ENCODE measurements at places on chromosomes 3 and 15. TPM values are rescaled to one million over a fixed set of nuclear protein-coding genes. Genes with fewer than 3 reads are reported as not detected.
A peak's percentile ranks its signal among the peaks of the same experiment; 100 is the strongest.

DNA sequence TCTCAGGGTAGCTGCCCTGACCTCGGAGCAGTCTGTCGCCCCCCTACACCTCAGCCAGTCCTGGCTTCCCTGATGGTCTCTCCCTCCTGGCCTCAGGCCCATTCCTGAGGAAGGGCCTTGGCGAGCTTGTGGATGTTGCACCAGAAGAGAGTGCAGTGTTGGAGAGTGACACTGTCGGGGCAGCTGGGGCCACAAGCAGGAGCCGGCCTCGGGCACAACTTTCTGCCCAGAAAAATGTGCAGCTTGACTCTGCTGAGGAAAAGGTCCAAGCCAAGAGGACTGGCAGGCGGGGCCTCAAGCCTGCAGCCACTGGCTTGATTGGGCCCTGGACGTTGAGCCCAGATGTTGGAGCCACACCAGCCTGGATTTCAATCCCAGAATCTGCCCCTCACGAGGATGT, 12.8 kb downstream of the HEMK1 start:
- DNase-seq: no peak

Gene LRRC34
- total RNA-seq: 0.39 TPM

- no peak for DNase-seq
These were observed 12.8 kb downstream of the SAXO2 start for GRCh38 chr15:82275410-82275809.

GRCh38 chr3:57169872-57170623, 4.9 kb upstream of the IL17RD start:
- DNase-seq: peak; percentile 58

Gene CCDC39
- total RNA-seq: not detected

GRCh38 chr3:134190250-134190649, 60.4 kb downstream of the RYK start:
- no peak for DNase-seq

DNA sequence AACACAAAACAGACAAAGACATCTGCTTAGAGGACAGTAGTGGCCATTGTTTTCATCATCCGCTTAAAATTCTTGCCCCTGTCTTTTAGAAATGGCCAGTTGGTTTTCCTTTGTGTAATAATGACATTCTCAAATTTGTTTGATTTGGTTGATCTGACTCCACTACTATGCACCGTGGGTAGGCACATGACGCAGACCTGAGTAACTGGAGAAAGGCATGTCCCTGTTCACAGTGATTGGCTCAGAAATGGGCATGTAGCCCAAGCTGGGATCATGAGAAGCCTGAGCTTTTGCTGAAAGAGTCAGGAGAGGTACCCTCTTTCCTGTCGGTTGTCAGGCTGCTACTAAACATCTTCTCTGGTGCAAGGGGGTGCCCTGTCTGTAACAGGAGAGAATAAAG, 36.6 kb upstream of the MAGI1 start:
- DNase-seq: no peak

GRCh38 chr15:61687124-61687523, 373.1 kb downstream of the VPS13C start:
- no peak for DNase-seq

GRCh38 chr15:38705436-38706219, 141.0 kb upstream of the RASGRP1 start:
- no peak for DNase-seq

Gene CPN2
- not detected for total RNA-seq

DNA sequence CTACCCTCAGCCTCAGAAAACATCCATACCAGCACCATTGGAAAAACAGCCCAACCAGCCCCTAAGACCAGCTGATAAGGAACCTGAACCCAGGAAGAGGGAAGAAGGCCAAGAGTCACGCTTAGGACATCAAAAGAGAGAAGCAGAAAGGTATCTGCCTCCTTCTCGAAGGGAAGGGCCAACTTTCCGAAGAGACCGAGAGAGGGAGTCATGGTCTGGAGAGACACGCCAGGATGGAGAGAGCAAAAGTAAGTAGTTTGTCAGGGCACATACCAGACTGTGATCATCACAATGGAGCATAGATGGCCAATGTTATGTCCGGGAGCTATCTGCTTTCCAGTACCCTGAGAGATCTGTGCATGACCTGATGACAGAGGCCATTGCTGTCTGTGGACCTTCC, 31.0 kb upstream of the RBM5 start:
- no peak for DNase-seq

Gene SENP8
- 2.7 TPM for total RNA-seq

GRCh38 chr15:25671132-25671531, 192.0 kb downstream of the ATP10A start:
- no peak for DNase-seq
